NCI-H774 (cell line): ENCODE measurements at places on chromosomes 1 and 21.

DNA sequence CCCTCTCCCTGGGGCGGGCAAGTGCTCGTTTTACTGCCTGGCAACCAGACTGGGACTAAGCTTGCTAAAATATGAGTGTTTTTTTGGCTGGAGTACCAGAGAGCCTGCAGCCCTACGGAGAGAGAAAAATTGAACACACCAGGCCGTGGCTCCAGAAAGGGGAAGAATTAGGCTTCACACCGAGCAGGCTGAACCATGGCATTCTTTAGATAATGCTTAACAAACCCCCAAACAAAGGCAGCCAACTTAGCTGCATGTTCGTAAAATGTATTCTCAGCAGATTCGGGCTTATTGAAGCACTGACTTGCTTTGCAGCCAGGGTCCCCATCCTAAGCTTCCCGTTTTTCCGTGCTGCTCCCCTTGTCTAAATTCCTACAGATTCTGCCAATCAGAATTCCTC is 76.6 kb downstream of the LMX1A start:
- no peak for DNase-seq

GRCh38 chr1:157025385-157025784 is 20.2 kb downstream of the ARHGEF11 start:
- DNase-seq = no peak

GRCh38 chr1:11799896-11800295 is 5.9 kb downstream of the MTHFR start:
- no peak for DNase-seq

- DNase-seq = peak; percentile 24
Observed at GRCh38 chr1:116330342-116330652, 42.7 kb upstream of the ATP1A1 start.

- DNase-seq = no peak
Observed at GRCh38 chr21:15272591-15272990, 207.8 kb upstream of the NRIP1 start.

- DNase-seq = no peak
Observed at GRCh38 chr1:56855190-56855589, 593 bp downstream of the C8A start.

DNA sequence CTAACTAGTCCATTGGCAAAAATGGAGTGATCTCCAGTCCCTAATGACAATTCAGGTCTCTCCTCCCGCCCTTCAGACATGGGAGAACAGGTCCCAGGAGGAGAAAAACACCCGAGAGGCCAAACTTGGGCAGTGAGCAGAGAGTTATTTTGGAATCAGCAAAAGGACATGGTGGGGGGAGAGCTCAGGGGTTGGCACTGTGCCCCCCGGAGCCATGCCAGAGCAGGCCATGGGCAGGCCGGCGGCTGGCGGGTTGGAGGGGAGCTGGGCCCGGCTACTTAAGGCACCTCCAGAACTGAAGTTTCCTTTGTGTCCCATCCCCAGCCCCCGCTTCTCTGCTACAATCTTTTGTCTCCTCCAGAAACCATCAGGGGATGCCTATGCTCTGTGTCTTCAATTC is 7.1 kb downstream of the LGR6 start:
- no peak for DNase-seq

GRCh38 chr1:93448292-93448982 is 519 bp downstream of the FNBP1L start:
- peak; percentile 25 for DNase-seq

- DNase-seq = no peak
Observed at GRCh38 chr1:208933984-208934525, 649.5 kb upstream of the CAMK1G start.

- DNase-seq = no peak
Observed at GRCh38 chr1:2561898-2562895, 6.0 kb downstream of the TNFRSF14 start.

- no peak for DNase-seq
Observed at GRCh38 chr1:55974714-55975441, 604.5 kb downstream of the PLPP3 start.

DNA sequence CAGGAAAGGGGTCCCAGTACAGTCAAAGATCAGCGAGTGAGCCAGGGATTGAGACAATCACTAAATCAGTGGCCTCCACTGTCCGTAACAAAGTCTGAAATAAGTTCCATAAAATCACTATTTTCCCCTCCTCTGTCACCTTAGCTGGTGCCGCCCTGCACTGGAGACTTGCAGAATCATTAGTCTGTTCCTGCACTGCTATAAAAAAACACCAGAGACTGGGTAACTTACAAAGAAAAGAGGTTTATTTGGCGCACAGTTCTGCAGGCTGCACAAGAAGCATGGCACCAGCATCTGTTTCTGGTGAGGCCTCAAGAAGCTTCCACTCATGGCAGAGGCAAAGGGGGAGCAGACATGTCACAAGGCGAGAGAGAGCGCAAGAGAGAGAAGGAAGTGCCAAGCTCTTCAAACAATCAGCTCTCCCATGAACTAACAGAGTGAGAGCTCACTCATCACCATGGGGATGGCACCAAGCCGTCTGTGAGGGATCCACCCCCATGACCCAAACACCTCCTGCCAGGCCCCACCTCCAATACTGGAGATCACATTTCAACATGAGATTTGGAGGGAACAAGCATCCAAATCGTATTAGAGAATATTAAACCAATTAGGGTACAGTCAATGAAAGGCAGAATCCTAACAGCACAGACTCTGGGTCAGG is 129.8 kb upstream of the TIAM1 start:
- DNase-seq = no peak

DNA sequence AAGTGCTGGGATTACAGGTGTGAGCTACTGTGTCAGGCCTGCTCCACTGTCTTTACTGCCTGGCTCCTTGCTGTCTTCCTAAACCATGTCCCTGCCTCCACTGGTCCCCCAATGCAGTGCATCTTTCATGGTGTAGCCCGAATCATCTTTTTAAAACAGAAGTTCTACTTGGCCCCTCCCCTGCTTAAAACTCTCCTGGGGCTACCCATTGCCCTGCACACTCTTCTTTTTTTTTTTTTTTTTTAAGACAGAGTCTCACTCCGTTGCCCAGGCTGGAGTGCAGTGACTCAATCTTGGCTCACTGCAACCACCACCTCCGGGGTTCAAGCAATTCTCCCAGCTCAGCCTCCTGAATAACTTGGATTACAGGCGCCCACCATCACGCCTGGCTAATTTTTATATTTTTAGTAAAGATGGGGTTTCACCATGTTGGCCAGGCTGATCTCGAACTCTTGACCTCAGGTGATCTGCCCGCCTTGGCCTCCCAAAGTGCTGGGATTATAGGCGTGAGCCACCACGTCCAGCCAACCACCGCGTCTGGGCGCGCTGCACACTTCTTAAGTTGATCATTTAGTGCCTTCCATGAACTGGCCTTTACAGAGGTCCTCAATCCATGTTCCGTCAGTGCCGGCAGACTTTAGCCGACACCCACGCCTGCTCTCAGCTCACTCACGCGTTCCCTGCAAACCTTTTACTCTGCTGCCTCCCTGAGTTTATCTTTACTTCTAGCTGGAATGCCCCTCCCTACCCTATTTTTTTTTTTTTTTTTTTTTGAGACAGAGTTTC is 2.4 kb downstream of the FCN3 start:
- DNase-seq = no peak

- no peak for DNase-seq
Observed at GRCh38 chr1:161244888-161245287, 6.9 kb upstream of the NR1I3 start.

- DNase-seq = peak; percentile 48
Observed at GRCh38 chr1:54882519-54882918, 4.5 kb downstream of the DHCR24 start.

- no peak for DNase-seq
Observed at GRCh38 chr1:145858238-145858900, 512 bp downstream of the PIAS3 start.

GRCh38 chr1:79472067-79472656 is 465.6 kb upstream of the ADGRL4 start:
- no peak for DNase-seq

- DNase-seq = no peak
Observed at GRCh38 chr1:242093116-242093515, 94.2 kb upstream of the MAP1LC3C start.

DNA sequence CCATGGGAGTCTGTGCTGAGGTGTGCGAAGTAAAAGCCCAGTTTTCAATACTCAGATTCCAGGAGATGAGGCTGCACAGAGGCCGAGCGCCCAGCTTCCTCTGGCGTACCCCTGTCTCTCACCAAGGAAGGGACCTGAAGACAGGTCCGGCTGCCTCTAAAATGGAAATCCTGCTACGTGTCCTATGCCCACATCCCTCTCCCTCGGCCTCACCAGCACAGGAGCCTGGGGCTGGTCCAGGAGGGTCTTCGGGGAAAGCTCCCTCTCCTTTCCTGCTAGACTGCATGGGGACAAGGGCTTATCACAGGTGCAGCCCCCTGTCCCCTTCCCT is 392 bp downstream of the MRPL55 start:
- DNase-seq = no peak

- no peak for DNase-seq
Observed at GRCh38 chr1:233679030-233679429, 65.1 kb downstream of the KCNK1 start.

- no peak for DNase-seq
Observed at GRCh38 chr1:53592985-53593757, 134.0 kb downstream of the DMRTB1 start.

DNA sequence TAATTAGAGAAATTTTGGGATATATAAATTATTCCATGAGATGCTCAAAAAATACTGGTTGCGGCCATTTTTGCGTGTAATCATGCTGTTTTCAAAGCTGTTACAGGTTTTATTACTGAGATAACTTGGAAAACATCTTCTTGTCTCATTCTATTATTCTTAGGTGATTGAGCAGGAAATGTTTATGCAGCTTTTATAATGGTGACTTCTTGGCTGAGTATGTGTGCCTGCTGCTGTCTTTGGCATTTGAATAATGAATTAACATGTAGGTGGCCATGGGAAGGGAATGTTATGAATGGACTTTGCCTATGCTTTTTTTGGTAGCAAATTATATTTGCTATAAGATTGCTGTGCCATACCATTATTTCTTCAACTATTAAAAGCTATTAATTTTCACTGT is 52.5 kb downstream of the RASAL2 start:
- DNase-seq = no peak
